GM03348 (cell line): ENCODE measurements at places on chromosomes 16 and 17.
A peak's percentile ranks its signal among the peaks of the same experiment; 100 is the strongest.

DNA sequence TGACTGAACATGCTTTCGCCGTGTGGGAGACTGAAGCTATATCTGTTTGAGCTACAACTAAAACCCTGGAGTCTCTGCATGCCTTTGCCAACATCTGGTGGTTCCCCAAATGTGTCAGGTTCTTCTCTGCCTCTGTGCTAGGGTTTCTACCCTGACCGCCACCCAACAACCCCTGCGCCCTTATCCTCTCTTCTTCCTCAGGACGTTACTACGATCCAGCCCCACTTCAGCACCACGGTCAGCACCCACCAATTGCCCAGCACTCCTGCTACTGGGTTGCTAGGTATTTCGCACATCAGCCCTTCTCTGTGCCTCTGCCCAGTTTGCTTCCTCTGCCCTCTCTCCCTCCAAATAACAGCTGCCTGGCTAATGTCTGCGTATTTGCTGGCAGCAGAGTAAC, 106.3 kb upstream of the HSBP1 start:
- DNase-seq, result peak; percentile 68

GRCh38 chr16:81758376-81758775, 20.7 kb upstream of the PLCG2 start:
- DNase-seq, result no peak

DNA sequence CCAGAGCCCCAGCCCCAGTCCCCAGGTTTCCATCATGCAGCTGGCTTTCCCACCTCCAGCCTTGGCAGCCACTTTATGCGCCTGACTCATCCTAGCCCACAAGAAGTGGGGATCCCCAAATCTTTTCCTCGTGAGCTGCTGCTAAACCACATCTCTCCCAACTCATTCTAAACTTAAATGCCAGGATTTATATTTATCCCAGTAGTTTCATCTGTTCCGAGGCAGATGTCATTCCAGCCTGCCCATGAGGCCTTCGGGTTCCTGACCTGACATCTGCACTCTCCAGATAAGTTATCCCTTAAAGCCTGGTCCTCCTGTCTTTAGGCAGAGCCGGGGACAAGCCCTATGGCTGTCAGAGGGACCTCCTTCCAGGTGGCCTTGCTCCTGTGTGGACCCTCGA, 16.6 kb downstream of the PLXDC1 start:
- DNase-seq, result no peak

DNA sequence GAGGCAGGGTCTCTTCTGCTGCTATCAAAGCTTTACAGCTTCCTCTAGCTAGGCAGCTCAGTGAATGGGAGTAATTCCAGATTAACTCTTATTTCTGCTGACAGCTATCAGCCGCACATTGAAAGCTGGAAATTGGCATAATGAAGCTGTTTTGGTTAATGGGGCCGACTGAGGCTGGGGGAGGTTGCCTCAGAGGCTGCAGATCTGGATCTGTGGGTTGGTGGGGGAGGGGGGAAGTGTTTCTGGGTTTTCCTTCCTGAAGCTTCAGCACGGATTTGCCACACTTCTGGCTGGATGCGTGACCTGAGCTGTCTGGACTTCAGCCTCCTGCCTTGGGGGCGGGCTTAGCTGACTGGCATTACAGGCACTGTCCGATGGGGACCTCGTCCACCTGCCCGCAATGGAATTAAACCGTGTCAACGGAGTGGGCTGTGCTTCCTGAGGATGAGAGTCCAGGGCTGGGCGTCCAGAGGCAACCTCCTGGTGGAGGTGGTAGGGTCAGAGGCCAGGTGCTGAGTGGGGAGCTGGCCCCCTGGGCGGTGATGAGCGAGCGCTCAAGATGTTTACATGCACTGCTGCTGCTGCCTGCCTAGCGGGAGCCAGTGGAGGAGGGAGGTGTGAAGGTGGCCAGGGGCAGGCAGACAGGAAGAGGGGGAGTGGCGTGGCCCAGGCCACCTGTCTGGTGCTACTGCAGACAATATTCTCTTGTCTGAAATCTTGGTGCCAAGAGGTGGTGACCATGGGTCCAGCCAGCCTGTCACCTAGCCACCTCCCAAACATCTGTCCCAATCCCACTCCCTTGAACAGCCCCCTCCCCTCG, 6.7 kb upstream of the ABCC3 start:
- DNase-seq, result no peak
